ENCODE measurements at places on chromosomes 3 and 15.
A peak's percentile ranks its signal among the peaks of the same experiment; 100 is the strongest.

- DNase-seq, result no peak
Observed at GRCh38 chr3:172478116-172478515, 29.9 kb upstream of the GHSR start.

- no peak for DNase-seq
Observed at GRCh38 chr15:81450721-81451120, 76.7 kb upstream of the TMC3 start.

GRCh38 chr3:42535981-42536784 is 33.7 kb downstream of the VIPR1 start:
- no peak for DNase-seq

GRCh38 chr15:64464276-64465005 is 4.1 kb downstream of the ZNF609 start:
- DNase-seq, result no peak

- no peak for DNase-seq
Observed at GRCh38 chr15:71639471-71639870, 170.9 kb upstream of the NR2E3 start.

GRCh38 chr3:151227266-151227806 is 24.3 kb upstream of the GPR171 start:
- no peak for DNase-seq

- DNase-seq, result no peak
Observed at GRCh38 chr3:67290438-67290837, 292.3 kb downstream of the KBTBD8 start.

DNA sequence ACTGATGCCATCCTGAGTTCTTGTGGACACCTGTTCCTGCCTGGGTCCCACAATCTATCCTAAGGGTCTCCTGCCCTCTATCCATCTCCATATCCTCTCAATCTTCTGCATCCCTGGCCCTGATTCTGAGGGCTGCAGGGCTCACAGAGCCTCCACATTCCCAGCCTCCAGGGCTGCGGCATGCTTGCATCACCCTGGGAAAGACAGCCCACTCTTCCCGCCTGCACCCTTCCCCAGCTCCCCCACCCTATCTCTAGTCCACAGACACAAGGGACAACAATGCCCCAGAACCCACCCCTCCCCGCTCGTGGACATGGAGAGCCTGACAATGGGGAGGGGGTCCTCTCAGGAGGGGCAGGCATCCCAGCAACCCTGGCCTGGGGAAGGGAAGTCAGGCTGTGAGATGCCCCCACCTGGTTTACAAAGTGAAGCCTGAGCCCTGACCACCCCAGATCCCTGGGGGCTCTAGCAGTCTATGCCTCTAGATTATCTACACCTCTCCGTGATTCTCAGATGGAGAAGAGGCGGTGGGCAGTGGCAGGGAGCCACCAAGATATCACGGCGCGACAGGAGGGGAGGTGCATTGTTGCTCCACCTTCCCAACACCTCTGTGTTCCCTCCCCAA is 10.3 kb downstream of the SEMA3G start:
- no peak for DNase-seq

DNA sequence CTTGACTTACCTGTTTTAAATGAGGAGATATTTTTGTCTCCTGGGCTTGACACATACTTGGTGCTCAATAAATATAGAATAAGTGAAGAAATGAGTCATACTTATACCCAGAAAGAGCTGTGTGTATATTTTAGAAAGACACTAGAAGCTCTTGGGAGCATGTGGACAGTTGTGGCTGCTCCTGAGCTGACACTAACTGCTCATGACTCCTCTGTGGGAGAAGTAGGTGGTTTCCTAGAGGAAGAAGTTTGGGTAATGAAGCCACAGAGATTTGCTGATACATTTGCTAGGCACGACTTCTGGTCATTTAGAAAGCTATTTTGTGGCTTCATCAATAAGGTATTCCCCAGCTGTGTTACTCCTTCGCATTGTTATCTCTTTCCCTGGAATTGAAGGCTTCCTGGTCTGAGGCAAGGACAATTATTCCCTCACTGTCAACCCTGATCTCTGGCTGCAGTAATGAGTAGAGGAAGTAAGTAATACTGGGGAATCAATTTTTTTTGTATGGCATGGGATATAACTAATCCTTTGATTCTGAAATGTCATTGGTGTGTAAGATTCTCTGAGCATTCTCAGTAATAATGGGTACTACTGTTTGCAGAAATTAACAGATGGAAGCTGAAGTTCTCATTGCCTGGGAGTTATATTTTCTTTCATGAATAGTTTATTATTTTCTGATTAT is 79.6 kb upstream of the DCBLD2 start:
- no peak for DNase-seq

- DNase-seq, result peak; percentile 20
Observed at GRCh38 chr3:195441992-195442572, 738 bp downstream of the ACAP2 start.

DNA sequence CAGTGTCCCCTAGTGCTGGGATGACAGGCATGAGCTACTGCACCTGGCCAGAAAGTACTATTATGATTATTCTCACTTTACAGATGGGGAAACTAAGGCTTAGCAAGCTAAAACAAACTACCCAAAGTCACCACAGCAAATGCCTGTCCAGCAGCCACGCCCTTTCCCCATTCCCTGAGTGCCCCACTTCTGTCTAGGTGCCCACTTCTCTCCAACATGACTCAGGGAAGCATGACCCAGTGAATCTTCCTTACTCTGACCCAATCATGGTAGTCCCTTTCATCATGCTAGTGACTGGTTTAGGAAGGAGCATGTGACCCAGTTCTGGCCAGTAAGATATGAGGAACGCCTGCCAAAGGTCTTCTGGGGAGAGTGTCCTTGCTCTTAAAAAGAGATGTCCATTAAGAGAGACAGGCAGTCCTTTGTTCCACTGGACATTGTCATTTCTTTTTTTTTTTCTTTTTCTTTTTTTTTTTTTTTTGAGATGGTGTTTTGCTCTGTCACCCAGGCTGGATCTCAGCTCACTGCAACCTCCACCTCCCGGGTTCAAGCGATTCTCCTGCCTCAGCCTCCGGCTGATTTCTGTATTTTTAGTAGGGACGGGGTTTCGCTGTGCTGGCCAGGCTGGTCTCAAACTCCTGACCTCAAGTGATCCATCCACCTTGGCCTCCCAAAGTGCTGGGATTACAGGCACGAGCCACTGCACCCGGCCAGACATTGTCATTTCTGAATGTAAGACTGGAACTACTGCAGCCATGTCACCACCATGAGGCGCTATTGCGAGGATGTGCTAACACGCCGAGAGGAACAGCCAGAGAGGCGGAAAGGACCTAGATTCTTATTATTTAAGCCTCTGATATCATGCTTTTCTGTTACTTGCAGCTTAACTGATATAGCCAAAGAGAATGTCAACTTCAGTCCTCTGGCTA is 19.8 kb downstream of the MEGF11 start:
- DNase-seq, result no peak

DNA sequence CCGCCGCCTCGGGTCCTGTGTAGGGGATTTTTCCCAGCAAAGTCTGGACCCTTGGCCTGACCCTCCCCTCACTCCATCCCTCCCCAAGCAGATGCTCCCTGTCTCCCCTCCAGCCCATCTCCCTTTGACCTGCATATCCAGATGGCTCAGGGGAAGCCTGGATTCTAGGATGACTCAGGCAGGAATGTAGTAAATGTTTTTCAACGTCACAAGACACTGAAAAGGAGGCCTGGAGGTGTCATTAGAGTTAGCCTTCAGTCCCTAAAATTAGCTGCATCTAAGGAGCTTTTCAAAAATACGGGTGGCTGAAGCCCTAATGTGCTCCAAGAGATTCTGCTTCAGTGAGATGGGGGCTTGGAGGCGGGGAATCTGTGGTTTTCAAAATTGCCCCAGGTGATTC is 7.2 kb downstream of the ACAN start:
- DNase-seq, result no peak

- DNase-seq, result no peak
Observed at GRCh38 chr3:57006179-57006657, 54.2 kb upstream of the SPATA12 start.

GRCh38 chr3:27095553-27096222 is 273.5 kb downstream of the NEK10 start:
- no peak for DNase-seq

DNA sequence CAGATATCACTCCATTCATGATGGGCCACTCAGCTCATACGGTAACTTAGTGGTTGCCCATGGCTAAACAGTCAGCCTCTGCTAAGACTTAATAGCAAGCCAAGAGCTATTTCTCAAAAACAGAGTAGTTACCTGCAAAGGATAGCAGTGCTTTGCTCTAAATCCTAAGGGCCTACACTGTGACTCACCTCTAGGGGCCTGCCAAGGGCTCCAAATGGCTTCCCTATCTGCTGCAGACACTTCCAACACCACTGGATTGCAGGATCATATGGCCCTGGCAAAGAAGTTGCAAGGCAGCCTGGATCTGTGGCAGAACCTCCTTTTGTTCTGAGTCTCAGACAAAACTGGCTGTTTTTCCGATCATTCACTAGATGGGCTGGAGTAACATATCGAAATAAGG is 17.8 kb downstream of the CGGBP1 start:
- no peak for DNase-seq

DNA sequence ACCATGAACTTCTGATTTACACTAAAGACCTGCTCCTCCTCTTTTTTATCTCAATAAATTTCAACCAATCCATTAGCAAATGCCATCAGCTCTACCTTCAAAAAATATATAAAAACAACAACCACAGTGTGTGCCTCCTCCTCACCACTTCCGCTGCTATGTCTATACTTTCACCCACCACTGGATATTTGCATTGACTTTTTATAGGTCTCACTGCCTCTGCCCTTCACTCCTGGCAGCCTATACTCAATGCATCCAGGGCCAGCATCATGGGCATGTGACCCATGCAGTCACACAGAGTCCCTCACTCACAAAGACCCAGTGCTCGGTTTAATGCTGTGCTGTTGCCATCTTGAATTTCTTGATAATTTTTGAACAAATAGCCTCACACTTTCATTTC is 53.5 kb upstream of the CCDC54 start:
- no peak for DNase-seq

- no peak for DNase-seq
Observed at GRCh38 chr15:84595660-84596059, 5.1 kb upstream of the ZSCAN2 start.

- no peak for DNase-seq
Observed at GRCh38 chr15:96340598-96341512, 10.4 kb downstream of the NR2F2 start.

DNA sequence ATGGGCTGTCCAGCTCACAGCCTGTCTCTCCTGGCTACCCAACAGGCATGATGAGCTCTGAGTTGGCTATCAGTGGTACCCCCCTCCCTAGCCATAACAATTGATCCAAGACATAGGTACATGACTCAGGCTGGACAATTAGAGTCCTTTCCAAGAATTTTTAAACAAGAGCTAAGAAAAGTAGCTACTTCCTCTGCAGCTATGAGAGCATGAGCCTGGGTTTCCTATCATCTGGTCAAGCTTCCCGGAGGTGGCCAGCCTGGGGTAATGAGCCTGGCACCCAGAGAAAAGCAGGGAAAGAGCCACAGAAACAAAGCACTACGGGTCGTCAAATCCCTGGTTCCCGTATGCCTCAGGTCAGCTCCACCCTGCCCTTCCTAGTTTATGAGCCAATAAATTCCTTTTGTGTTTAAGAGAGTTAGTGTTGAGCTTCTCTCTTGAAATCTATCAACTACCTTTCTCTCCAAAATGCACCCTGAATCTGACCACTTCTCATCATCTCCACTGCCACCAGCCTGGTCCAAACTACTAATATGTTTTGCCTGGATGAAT is 2.3 kb upstream of the SLC51B start:
- no peak for DNase-seq

- no peak for DNase-seq
Observed at GRCh38 chr15:47726399-47726823, 9.1 kb downstream of the SEMA6D start.

- DNase-seq, result no peak
Observed at GRCh38 chr3:132867956-132868355, 145.7 kb upstream of the NPHP3 start.

GRCh38 chr15:67922106-67922675 is 82.3 kb upstream of the RNU6-1 start:
- no peak for DNase-seq

DNA sequence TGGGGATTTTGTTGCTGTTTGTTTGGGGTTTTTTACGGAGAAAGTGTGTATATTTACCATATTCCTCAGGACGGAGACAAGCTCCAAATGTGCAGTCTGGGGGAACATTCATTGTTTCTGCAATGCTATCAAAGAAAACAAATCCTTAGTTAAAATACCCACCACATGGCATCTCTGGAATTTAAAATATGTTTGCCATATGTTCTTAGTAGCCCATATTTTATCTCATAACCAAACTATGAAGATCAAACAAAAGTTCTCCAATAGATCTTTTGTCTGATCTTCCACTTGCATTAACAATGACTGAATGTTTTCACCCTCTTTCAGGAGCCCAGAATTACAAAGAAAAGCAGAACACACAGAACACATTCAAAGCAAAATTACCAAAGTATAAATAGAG is 35.3 kb downstream of the EFHB start:
- DNase-seq, result no peak

- DNase-seq, result no peak
Observed at GRCh38 chr3:124467980-124468902, 262.0 kb upstream of the UMPS start.

DNA sequence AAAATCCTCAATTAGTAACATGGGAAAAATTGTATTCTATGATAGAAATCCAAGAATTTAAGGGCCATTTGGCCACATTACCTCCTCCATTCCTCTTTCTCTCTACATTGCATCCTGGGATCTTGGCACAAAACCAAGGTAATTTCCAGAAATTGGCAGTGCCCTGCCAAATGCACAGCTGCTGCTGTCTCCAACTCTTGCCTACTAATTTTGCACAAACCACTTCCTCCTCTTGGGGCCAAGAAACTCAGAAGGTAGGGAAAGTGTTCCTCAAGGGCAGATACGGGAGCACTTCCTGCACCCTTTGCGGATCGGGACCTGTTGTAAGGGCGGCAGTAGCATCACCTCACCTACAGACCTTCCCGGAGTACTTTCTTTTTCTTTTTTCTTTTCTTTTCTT is 57.8 kb downstream of the MAP3K13 start:
- DNase-seq, result no peak

DNA sequence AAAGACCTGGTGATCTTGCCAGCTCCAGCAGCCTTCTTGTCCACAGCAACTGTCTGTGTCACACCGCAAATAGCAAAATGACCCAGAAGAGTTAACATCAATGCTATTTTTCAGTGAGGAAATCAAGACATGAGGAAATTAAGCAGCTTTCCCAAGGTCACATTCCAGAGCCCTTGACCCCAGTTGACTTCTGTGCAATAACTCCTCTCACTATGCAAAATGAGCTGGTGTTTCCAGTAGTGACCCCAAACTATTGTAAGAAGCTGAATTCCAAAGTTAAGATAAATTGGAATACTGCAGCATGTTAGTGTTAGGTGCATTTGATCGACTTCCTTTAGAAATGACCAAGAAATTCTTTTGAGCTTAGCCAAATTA is 172.8 kb upstream of the SNTN start:
- no peak for DNase-seq

DNA sequence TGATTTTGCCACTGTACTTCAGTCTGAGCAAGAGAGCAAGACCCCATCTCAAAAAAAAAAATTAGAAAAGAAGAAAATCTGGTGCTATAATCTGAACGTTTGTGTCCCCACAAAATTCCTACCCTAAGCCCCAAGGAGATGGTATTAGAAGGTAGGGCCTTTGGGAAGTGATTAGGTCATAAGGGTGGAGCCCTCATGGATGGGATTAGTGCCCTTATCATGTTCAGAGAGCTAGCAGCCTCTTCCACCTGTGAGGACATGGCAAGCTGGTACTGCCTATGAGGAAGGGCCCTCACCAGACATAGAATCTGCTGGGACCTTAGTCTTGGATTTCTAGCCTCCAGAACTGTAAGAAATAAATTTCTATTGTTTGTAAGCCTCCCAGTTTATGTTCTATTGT is 50.4 kb upstream of the FLNB start:
- no peak for DNase-seq

GRCh38 chr3:187738071-187738330 is 7.3 kb downstream of the BCL6 start:
- DNase-seq, result no peak

Measured in amygdala (tissue), 56 donors.